Retina (tissue), 1 donor: ENCODE measurements at places on chromosomes 12 and 14.
A peak's percentile ranks its signal among the peaks of the same experiment; 100 is the strongest.

- DNase-seq, result no peak
Measured at GRCh38 chr12:19482036-19482435, 42.7 kb downstream of the AEBP2 start.

GRCh38 chr12:42810006-42810405, 220.5 kb upstream of the PRICKLE1 start:
- DNase-seq, result no peak

GRCh38 chr14:91377700-91378652, 39.6 kb downstream of the CCDC88C start:
- peak; percentile 85 for DNase-seq

- DNase-seq, result peak; percentile 7
Measured at GRCh38 chr14:52790011-52790755, 1.2 kb downstream of the GNPNAT1 start.

DNA sequence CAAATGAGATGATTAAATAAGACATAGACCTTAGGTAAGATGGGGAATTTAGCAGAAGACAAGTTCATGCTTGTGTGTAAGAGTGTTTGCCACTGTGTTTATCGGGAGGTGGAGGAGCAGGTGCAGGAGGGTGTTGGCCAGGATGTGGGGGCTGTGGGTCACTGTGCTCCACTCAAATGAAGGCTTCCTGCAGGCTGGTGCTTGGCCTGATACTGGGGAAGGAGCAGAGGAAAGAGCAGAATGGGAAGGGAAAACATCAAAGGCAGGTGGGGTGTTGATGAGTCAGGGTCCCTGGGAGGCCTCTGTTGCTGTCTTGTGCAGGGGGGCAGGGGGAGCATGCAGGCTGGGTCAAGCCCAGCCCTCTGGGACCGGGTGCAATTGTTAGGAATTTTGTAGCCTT, 126.5 kb downstream of the TSPAN9 start:
- DNase-seq, result no peak

DNA sequence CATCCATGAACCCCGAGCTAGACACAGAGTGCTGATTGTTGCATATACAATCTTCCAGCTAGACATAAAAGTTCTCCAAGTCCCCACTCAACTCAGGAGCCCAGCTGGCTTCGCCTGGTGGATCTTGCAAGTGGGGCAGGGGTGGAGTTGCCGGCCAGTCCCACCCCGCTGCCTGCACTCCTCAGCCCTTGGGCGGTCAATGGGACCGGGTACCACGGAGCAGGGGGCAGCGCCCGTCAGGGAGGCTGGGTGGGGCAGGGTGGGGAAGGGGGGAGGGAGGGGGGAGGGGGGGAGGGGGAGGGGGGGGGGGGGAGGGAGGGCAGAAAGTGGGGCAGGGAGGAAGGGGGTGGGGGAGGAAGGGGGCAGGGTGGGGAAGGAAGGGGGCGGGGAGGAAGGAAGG, 63.0 kb downstream of the CCDC60 start:
- no peak for DNase-seq

DNA sequence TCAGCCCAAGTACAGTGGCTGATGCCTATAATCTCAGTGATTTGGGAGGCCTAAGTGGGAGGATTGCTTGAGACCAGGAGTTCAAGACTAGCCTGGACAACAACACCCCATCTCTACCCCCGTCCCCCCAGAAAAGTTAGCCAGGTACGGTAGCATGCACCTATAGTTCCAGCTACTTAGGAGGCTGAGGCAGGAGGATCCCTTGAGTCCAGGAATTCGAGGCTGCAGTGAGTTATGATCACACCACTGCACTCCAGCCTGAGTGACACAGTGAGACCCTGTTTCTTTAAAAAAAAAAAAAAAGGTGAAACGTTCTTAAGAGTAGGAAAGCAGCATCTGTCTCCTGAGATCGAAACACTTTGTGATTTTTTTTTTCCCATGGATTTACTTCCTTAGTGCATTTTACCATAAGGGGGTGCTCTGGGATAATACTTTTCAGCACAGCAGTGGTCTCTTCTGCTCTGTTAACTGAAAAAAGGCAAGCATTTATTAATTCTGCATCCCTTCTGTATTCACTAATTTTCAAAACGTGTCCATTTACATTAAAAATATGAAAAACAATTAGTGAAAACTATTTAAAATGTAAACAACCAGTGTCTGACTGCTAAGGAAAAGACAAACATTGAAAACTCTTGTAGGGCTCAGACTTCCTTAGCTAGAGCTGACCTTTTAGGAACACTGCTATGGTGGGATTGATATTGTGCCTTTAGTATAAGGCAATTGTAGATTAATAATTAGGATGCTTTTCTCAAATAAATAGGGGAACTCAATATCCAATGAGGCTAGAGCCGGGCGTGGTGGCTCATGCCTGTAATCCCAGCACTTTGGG, 31.2 kb upstream of the USP44 start:
- peak; percentile 15 for DNase-seq

- no peak for DNase-seq
Measured at GRCh38 chr12:76449583-76449982, 101.4 kb upstream of the BBS10 start.

- DNase-seq, result no peak
Measured at GRCh38 chr12:91173124-91173523, 9.5 kb downstream of the DCN start.

DNA sequence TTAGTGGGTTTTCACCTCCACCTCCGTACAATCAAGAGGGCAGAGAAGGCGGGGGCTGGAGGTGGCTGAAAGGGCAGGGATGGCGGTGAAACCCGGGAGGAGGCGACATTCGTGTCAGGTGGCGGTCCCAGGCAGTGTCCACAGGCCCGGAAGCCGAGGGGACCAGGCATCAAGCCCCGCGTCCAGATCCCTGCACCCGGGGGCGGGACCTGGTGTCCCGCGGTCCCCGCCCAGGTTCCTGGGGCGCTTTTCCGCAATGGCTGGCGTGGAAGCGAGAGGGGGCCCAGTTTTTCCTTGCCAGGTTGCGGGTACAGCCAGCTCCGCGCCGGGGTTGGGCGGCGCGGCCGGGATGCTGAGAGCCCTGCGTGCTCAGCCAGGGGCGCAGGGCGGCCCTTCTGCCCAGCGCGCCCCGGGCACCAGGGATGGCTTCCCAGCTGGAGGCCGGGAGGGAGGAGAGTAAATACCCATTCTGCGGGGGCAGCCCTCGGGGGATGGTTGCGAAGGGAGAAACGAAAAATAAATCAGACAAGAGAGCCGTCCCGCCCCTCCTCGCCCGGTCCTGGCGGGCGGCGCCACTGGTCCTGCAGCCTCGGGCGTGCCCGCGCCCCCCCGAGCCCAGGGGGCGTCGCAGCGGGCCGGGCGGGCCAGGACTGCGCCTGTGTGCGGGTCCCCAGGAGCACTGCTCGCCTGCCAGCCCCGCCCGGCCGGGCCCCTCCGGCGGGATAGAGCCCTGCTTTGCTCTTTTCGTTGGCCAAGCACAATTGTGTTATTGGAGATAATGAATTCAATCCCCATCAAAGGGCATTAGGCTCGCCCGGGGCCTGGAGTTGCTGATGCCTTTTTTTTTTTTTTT, 11.5 kb downstream of the FOXA1 start:
- peak; percentile 65 for DNase-seq

- DNase-seq, result no peak
Measured at GRCh38 chr12:74644681-74645080, 107.0 kb downstream of the ATXN7L3B start.

GRCh38 chr14:77322250-77322902, 1.5 kb downstream of the GSTZ1 start:
- no peak for DNase-seq
